ENCODE measurements at places on chromosomes 4 and X.

DNA sequence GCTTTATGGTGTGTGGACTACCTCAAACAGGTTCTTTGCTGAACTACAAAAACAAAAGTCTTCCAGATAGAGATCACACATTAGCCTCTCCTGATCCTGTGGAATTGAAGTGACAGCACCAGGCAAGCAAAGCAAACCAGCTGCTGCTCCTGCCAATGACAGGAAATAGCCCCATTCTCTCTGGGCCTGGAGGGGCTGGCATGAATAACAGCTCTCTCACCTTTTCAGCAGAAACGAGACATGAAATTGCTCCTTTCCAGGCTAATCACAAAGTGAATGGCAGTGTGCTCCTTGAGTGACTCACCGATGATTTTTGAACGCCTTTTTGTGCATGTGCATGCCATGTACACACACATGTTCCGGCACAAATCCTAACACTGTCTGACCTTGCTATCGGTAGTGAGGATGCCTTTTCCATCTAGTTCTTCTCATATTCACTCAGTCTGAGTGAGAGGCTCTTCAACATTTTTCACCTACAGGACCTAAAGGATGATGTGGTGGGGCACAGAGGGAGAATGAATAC, 24.4 kb downstream of the MFAP3L start:
- DNase-seq: no peak

DNA sequence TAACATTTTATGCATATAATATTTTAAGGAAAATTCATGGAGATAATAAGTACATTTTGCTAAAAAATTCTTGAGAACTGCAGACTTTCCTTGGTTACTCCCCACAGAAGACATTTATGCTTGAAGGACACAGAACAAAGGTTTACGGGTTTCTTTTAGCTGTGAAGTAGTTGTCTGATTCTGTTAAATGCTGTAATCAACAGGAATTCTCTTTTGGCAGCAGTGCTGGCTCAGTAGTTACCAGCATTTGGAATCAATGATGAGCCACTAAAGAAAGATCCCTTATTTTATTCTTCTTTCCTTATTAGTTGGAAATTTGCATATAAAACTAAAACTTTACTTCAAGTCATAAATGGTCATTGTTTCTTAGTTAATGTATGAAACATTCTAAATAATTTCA, 199.3 kb upstream of the FAT4 start:
- no peak for DNase-seq

- no peak for DNase-seq
Observed at GRCh38 chr4:145345401-145345800, 136.3 kb upstream of the SMAD1 start.

DNA sequence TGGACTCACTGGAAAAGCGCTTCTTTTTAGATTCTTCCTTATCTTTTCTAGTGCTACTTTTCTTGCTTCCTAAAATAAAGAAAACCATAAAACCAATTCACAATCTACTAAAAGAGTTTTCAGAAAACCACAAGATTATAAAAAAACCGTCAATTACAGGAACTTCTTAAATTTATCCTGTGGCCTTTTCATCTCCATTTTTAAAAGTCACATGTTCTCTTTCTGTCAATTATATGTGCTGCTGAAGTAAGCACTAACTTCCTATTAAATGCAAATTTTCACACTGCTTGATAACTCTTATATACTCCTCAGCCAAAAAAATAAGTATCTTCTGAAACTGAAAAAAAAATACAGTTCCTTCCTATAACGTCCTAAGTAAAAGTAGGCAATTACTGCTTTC, 32.8 kb downstream of the CENPC start:
- no peak for DNase-seq

DNA sequence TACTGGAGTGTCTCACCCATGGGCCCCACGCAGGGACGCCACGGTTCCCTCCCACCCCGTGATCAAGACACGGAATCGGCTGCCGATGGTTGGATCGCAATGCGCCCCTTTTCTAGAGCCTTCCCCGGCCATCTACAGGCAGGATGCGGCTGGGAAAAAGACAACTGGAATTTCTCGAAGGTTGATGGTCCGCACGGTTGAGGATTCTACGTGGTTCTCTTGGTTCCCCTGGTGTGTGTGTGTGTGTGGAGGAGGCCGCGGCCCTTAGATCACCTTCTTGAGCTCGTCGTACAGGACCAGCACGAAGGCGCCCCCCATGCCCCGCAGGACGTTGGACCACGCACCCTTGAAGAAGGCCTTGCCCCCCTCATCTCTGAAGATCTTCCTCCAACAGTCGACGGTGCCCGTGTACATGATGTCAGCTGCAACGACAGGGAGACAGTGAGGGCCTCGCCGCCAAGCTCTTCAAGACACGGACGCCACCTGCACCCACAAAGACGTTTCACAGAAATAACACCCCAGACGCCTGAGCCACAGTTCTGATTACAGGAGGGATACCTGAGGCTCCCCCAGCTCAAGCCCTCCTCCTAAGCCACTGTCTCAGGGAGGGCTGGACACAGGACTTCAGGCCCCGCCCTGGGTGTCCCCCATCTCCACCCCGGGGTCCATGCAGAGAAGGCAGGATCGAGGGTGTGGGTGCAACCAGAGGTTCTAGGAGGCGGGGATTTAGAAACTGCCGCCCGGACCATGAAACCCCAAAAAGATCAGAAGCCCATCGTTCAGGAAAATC, 5.4 kb downstream of the SLC25A6 start:
- DNase-seq: no peak

DNA sequence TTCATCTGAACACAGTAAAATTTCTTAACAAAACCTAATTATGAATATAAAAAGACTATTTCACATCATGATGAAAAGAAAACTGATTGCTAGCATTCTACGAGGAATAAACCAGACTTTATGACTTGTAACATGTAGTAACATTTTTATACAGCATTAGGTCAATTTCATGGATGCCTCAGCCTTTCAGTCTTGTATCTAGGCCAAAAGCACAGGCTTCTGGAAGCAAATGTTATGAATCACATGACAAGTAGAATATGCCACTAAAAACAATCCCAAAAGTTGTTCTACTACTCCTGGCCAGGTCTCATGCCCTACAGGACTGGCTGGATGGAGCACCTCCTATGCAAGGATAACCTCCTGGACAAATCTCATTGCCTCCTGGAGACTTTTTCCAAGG, 101.2 kb downstream of the ARHGAP6 start:
- DNase-seq: no peak
